ENCODE measurements at places on chromosomes 12 and 14.

DNA sequence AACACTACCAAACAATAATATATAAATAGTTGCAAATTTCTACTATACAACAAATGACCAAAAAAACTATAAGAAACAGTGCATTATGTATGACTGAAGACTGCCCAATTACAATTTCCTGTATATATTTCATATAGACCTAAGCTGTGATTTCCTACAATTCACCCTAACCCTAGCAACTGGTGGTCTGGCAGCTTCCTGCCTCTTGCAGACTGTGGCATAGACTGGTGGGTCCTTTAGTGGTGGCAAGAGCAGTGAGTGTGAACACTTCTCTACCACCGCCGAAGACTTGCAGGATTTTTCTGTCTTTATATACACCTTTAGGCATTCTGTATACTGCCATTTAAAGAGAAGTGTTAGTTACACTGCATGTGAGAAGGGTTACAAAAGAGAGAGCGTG lies 43.6 kb upstream of the CMAS start:
- DNase-seq = no peak

DNA sequence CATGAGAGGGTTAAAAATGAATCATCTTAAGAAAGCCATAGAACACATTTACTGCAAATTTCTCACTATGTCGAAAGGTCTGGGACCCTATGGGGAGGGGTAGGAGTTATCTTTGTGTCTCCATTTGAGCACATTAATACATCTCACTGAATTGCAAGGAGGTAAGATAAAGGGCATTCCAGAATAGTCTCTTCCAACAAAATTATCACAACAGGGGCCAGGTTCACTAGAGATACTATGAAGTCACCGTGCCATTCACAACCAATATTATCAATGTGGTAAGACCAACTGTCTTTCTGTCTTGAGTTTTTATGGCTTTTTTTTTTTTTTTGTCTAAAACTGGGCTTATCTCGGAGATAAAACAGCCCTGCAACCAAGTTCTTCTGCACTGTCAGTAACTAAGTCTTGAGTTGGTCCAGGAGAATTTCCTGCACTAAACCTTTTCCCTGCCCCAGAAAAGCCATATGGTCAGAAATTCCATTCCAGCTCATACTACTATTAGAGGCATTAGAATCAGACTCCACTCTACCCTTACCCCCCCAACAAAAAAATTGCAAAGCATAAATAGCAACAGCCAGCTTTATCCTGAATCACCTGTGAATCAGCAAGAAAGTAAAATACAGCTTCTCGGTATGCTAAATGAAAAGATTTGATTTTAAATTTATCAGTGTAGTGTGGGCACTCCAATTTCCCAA lies 79.7 kb downstream of the PTPRR start:
- DNase-seq = no peak

DNA sequence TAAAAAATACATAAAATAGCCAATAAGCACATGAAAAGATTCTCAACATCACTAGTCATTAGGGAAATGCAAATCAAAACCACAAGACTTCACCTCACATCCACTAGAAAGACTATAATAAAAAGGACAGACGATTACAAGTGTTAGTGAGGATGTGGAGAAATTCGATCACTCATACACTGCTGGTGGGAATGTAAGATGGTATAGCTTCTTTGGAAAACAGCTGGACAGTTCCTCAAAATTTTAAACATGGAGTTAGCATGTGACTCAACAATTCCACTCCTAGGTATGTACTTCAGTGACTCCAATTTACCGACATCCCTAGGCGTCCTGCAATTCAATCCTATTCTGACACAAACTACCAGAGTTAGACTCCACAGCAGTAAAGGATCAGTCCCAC lies 13.7 kb downstream of the TRIM9 start:
- DNase-seq = no peak

- no peak for DNase-seq
These were observed 4.5 kb downstream of the USP15 start for GRCh38 chr12:62264706-62265105.

DNA sequence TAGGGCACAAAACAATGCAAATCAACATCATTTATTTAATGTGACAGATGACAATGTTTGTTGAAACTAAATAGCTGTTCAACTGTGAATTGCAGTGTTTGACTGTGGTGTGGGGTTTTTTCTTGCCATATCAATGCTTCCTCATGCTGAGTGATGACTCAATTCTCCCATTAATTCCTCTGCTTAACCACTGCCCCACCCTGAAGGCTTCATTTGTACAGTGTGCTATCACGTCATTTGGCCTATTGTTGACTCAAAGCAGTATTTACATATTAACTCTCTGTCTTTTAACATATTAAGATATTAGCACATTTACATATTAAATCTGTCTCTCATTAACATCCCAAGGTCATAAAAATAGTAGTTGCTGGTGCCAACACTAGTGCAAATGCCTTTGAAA lies 164.8 kb upstream of the NRXN3 start:
- DNase-seq = peak; percentile 13

- no peak for DNase-seq
These were observed 218.1 kb upstream of the RTL1 start for GRCh38 chr14:101121508-101122139.

- no peak for DNase-seq
These were observed 4.9 kb downstream of the AACS start for GRCh38 chr12:125070112-125070511.

GRCh38 chr14:38187528-38187927 lies 20.2 kb upstream of the SSTR1 start:
- no peak for DNase-seq

- DNase-seq = no peak
These were observed 12.0 kb downstream of the GALNT9 start for GRCh38 chr12:132317233-132317938.

GRCh38 chr12:78308701-78309100 lies 478.0 kb downstream of the NAV3 start:
- DNase-seq = no peak

DNA sequence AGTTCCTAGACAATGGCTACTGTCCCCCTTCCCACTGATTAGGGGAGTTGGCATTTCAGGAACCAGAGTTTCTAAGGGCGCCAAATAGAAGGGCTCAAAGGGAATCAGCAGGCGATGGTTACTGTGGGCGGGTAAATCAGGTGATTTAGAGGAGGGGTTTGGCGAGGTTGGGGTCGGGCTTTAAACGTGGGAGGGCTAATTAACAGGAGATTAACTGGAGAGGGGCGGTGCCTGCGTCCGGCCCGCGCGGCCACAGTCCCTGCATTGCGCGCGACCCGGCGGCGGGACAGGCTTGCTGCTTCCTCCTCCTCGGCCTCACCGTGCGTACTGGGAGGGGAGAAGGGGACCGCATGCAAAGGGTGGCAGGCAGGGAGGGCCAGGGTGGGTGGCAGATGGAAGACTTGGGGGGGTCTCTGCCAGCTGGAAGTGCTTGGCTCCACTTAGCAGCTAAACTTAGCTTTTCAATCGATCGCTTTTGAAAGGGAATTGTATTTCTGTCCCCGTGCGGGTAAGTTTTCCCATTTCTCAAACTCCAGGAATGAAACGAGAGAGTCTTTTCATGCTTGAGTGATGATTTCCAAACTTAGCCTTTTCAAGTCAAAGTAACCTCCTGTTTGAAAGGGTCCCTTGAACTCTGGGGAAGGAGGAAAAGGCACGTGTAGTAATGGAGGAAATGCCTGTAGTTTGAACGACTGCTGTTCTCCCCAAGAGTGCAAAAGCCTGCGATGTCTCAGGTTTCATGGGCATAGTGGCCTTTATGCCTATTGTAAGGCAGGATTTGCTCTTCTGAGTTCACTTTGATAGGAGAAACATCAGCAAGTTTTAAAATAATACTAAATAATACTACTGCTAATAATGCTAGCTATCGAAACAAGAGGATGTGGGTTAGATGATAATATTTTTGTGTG lies at the start of gene MGST1:
Gene MGST1 (plus strand): TSS at position 255 of the 908 bp plus-strand sequence. CDS start 6,608 bp downstream, outside the sequence.
- peak; percentile 71 for DNase-seq

DNA sequence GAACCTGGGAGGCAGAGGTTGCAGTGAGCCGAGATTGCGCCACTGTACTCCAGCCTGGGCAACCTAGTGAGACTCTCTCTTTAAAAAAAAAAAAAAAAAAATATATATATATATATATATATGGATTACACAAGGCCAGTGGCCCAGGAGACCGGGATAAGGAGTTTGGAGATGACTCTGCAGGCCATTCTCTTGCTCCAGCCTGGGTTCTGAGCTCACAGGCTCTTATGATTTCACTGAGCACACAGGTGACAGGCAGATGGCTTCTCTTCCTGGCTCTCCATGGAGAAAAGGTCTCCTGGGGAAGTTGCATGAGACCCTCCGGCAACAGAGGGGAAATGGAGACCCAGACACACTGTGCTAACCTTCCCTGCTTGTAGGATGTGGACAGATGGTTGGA lies 98.7 kb upstream of the VASH1 start:
- DNase-seq = no peak

DNA sequence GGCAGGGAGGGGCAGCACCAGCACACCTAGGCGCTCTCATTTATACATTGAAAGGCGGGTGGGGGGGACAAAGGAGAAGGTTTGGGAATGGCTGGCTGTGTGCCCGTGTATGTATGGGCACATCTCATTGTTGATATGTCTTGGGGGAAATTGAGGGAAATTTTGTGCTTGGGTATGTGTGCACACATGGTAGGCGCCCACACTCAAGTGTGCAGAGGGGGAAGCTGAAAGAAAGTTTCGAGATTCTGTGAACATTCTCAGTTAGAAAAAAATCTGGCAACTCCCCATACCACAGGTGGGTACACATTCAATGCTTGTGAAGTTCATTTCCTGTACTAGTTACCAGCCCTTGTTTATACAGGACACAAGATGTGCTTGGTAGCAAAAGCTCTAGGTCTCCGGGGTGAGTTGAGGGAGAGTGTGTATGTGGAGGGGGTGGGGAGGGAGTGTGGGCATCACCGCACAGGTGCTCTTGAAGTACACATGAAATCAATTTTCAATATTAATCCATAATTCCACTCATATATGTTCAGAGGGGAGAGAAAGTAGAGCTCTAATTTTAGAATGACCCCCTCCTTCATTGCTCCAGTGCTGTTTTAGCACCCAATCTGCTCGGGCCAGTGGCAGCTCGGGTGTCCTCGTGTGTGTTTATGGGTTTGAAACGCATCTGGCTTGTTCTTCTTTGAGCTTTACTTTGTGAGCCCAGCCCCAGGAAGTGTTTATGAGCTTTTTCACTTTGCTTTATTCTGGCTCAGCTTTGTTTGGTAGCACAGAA lies 286.0 kb downstream of the ZFP36L1 start:
- no peak for DNase-seq

DNA sequence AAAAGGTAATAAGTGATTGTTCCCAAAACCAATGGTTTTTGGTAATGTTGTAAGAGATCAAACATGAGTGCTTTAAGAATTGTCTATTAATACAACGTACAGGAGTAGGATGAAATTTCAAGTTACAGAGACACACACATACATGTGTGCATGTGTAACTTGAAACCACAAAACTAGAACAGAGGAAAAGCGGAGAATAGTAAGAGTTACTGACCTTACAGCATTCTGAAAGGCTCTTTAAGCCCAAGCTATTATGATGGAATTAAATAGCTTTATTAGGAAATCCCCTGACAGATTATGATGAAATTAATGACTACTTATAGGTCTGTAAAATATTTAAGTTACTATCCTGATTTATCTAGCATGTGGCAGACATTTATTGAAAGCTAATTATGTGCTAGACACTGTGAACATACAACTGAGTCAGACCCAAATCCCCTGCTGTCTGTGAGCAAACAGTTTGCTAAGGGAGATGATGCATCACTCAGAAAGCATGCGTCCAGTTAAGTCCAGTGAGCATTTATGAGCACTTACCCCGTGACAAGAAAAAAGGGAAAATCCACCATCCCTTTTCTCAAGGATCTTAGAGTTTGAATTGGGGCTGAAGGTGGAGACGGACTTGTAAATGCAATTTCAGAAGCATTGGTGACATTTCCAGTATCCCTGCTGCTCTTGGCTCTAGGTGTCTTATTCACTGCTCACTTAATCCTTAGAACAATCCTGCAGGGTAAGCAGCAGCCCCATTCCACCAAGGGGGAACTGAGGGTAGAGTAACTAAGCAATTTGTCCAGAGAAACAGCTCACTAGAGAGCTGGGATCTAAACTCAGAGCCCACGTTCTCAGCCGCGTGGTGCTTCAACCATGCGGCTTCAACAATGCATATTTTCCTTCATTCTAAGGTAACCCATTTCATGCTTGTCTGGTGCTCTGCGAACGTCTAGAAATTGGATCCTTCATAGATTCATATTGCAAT lies 117.4 kb downstream of the EML1 start:
- DNase-seq = no peak

DNA sequence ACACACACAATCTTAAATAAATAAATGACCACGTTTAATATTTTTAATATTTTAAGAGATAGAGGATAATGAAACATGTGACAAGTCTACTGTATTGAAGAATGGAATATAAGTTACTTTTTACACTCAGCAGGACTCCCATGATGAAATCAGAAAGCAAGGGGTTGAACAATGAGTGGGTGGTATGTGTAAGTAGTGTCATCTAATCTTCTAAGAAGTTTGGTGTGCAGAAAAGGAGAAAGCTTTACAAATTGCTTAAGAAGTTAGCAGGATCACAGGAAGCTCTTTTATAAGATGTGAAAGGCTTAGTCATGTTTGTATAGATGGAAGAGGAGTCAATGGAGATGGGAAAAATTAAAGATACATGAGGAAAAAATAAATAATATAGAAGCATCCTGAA lies 47.8 kb downstream of the SLC15A5 start:
- no peak for DNase-seq

- no peak for DNase-seq
These were observed 11.1 kb upstream of the RERGL start for GRCh38 chr12:18101043-18101442.

DNA sequence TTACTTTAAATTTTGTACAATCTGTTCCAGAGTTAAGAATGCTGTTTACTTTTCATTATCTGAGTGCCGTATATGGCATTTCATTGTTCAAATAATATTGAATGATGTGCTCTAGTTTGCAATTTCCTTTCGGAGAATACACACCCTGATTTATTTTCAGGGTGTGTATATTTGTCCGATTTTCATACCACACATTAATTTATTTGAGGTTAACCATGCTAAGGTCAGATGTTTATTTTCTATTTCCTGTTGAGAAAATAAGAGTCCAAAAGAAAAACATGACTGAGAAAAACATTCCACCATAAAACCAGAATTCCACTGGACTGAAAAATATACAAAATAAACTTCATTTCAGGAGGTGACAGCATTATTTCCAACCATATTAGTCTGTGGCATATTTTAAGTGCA lies 64.2 kb upstream of the OVCH1 start:
- DNase-seq = no peak

GRCh38 chr14:68884031-68885030 lies 91.5 kb upstream of the ZFP36L1 start:
- no peak for DNase-seq

GRCh38 chr14:69694730-69695281 lies 72.1 kb upstream of the SRSF5 start:
- DNase-seq = no peak

- DNase-seq = no peak
These were observed 5.3 kb downstream of the ARHGEF25 start for GRCh38 chr12:57616383-57617101.

DNA sequence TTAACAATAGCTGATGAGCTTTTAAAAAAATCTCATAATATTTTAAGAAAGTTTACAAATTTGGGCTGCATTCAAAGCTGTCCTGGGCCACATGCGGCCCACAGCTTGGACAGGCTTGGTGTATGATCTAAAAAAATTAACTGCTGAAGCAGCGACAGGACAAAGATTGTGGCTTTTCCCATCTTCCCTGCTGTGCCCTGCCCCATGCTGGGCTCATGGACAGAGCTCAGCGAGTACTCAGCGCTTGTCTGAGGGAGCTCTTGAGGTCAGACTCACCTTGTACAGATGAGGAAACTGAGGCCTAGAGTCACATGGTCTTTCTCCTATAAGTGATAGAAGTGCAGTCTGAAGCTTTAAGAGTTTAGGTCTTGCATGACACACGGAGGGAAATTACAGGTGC lies 15.0 kb downstream of the EVL start:
- no peak for DNase-seq

All from NCI-H748 treated with DMSO at 0.1 percent for 48 hours (cell line).